Femur (tissue), 1 donor: ENCODE measurements at places on chromosomes 3 and 15.

DNA sequence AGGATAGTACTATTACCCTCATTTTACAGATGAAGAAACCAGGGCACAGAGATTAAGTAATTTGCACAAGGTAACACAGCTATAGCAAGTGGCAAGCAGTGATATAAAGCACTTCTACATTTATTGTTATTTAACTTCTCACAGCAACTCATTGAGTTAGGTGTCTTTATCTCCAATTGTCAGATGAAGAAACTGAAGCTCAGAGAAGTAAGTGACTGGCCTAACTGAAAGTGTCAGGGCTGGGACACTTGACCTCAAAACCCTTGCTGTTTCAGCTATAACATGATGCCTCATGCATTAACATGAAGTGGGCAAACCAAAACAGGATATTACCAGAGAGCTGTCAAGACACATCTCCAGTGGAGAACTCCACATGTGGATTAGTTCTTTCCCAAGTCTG, 65.8 kb upstream of the LEKR1 start:
- DNase-seq, result no peak

- DNase-seq, result no peak
These were observed 10.1 kb downstream of the USP3 start for GRCh38 chr15:63514531-63514943.

DNA sequence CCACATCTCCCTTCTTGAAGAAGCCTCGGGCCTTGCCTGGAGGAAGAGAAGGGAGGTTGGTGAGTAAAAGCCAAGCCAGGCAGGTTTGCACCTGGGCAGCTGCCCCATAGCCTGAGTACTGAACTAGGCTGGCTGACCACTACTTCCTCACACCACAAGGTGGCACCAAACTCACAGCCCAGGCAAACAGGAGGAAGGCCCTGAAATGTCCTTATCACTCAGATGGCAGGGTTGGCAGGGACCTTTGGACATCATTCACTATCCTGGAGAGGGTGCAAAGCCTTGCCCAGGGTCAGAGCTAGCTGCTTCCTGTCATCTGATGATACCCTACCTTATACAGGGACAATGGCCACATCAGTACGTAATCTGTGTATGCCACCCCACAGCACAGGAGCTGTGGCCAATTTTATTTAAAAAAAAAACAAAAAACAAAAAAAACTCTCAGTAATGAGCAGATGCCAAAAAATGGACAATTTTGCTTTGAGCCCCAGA, 2.2 kb upstream of the GRAMD2A start:
- peak; percentile 79 for DNase-seq

DNA sequence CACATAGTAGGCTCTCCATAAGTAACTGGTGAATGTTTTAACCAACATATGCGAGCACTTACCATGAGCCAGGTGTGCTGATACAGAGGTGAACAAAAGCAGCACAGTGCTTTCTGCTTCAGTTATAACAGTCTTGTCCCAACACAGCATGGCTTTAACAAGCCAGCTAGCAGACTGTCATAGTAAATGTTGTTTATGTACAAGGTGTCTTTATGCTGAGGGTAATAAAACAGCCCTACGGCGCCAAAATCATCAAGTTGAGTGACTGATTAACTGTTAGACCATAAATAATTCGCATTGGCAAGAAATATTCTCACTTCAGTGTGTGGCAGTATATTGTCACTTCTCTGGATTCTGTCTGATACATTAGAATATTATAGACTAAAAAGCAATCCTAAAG, 646.0 kb upstream of the CFAP20DC start:
- no peak for DNase-seq

DNA sequence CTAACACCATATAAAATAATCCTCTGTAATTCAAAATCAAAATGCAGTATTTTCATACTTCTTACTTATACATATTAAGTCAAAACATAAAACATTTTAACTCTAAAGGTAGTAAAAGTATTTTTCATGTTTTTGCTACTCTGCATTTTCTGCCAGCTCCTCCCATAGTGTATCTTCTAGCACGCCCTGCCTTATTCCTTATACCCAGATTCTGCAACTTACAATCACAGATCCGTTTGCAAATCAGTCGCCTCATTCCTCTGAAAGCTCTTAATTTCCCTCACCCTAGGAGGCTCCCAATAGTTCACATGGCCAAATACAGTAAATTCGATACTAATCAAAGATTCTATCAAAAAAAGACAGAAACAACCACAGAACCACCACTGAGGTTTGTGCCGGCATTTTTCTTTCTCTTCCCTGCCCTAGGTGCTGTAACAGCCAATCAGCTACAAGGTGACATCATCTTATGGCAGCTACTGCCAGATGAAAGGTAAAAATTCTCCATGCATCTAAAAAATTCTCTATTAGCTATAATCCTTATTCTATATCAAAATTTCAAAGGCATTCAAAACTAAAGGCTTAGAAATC, 72.9 kb downstream of the CLASP2 start:
- DNase-seq, result no peak

DNA sequence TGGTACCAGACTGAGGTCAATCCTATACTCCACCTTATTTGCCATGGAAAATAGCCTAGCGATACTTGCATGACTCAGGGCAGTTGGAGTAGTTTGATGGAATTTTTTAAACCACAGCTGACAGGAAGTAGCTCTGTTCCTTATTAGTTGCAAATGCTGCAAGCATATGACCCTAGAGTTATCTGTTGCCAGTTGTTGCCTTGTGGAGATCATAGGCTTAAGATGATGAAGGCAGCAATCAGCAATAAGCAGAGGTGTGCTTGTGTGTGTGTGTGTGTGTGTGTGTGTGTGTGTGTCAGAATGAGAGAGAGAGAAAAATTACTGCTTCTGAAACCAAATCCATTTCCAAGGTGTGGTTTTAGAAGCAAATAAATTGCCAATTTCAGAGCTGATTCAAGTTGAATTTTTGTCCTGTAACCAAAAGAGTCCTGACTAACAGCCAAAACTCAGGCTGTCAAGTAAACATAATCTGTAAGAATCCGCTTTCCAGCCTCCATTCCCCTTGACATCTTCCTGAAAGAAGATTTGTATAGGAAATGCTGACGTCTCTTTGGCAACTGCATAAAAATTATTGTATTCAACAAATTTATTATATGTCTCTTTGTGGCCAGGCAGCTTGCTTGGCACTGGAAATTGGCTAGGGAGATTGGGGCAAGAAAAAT, 141.2 kb downstream of the SERPINI1 start:
- DNase-seq, result peak; percentile 34

GRCh38 chr3:72782521-72782920, 65.7 kb downstream of the SHQ1 start:
- DNase-seq, result no peak

- no peak for DNase-seq
These were observed 72.3 kb downstream of the LMLN start for GRCh38 chr3:198032039-198032936.

GRCh38 chr3:194575484-194576210, 57.6 kb downstream of the TMEM44 start:
- no peak for DNase-seq
